ENCODE measurements at places on chromosomes 6 and 20.

GRCh38 chr6:157226761-157227160 is 96.6 kb downstream of the TMEM242 start:
- DNase-seq, result no peak

GRCh38 chr20:37945091-37945547 is 42.2 kb downstream of the VSTM2L start:
- DNase-seq, result no peak

- DNase-seq, result no peak
Measured at GRCh38 chr6:132685009-132685408, 26.0 kb upstream of the TAAR1 start.

DNA sequence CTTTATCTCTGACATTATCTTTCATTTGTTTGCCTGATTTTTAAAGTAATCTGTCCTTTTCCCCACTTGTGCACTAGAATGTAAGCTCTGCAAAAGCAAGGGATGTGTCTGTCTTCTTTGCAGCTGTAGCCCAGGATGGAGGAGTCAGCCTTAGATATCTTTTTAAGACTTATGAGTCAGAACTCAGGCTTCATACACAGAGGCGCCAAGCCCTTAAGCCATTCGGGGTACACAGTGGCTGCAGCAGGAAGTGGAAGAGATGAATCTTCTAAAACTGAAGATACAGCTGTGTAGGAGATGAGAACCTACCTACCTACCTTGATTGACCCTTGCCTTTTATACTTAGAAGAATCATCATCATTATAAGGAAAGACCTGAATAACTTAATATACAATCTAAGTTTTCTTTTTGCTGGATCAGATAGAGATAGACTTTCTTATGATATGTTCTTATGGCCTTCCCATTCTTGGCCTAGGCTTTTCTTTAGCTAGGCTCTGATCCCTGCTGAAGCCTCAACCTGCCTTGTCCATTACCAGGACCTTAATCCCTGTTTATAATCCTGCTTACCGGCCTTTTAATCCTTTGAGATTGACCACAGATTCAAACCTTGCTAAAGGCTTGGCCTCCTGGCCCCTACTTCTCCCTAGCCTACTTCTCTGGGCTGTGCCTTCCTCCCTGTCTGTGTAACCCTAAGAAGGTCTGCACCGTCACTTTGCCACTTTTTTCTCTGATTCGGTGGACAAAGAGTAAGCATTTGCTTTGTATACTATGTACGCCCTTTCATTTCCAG is 304.5 kb downstream of the PRL start:
- DNase-seq, result no peak

DNA sequence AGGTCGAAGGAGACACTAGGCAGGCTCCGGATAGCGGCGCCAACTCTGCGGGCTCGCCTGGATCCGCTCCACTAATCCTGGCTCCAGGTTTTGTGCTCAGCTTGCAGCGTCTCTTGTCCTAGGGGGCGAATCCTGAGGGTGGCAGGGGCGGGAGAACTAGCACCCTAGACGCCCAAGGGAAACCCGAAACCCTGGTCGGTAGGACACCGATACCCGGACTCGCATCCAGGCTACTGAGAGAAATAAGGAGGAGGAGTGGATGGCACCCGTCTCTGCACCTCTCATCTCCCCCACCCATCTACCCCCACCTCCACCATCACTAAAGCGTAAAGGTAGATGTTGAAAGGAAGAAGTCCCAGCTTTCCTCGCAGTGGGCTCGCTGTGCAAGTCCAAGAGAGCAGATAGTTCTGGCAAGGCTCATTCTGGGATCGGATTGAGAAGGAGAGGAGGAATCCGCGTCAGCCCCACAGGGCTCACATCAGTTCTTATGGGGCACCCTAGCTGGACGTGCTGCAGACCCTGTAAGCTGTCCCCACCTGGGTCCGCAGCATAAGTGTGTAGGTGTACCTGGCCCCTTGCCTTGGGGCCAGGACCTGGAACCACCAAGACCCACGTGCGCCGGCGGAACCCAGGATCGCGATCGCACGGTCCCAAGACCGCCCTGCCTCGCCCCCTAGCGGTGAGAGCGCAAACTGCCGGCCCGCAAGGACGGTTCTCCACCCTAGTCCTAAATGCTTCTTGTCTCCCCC is 6.9 kb downstream of the SLC32A1 start:
- DNase-seq, result peak; percentile 86

DNA sequence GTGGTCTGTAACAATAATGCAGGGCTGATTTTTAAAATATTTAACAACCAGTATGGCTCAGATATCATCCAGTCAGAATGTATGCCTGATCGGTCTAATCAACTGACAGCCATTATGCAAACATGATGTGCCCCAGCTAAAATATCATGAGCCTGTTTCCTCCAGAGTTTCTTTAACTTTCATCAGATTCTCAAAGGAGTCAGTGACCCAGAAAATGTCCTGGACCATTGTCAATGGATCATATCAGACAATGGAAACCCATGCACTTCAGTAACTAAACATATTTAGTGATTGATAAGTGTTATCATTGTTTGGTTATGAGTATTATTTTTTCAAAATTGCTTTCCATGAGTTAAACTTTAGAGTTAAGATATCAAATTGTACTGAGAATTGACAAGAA is 173.5 kb downstream of the LMBRD1 start:
- DNase-seq, result no peak

- no peak for DNase-seq
Measured at GRCh38 chr6:55892749-55893357, 17.5 kb upstream of the BMP5 start.

DNA sequence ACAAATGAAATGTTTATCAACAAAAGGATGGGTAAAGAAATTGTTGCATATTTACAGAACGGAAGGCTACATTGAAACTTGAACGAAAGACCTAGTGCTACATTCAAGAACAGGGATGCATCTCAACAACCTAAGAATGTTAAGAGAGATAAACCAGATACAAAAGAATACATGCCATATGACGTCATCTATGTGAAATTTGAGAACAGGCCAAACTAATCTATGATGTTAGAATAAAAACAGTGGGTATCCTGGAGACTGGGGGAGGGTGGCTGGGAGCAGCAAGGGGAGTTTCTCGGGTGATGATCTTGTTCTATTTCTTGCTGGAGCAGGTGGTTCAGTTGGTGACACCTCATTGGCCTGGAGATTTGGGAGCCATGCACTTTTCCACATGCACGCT is 81.5 kb downstream of the SULF2 start:
- DNase-seq, result no peak

DNA sequence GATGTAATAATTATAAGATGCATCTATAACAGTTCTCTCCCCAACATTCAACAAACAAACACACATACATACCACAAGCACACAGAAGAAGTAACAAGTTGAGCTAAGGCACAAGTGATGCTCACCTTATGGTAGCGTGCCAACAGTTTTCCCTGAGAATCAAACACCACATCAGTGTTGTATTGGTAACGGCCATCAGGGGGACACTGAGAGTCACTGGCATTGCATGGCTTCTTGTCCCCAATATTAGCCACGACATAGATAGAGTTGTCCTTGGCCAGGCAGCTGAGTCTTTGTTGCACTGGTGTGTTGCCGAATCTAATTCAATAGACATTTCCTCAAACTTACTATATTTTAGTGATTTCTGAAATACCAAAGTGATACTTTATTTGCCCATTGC is 14.8 kb upstream of the VNN1 start:
- peak; percentile 12 for DNase-seq

DNA sequence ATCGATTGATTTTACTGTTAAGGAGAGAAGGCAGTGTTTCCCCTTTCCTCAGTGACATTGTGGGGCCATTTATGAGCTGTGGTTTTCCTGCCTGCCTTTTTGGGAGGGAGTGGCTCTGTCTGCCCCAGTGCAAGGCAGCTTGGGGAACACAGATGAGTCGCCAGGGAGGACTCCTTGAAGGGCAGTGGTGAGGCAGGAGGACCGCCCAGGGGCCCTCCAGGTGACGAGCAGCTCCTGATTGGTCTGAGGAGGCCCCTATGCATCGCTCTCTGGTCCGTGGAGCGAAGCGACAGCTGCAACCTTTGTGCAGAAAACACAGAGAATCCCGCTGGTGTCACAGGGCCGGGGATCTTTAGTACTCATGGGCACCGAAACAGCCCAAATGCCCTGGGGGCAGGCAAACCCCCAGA is 100.3 kb downstream of the TMEM242 start:
- DNase-seq, result no peak

- no peak for DNase-seq
Measured at GRCh38 chr6:14734416-14735340, 511.2 kb upstream of the JARID2 start.

DNA sequence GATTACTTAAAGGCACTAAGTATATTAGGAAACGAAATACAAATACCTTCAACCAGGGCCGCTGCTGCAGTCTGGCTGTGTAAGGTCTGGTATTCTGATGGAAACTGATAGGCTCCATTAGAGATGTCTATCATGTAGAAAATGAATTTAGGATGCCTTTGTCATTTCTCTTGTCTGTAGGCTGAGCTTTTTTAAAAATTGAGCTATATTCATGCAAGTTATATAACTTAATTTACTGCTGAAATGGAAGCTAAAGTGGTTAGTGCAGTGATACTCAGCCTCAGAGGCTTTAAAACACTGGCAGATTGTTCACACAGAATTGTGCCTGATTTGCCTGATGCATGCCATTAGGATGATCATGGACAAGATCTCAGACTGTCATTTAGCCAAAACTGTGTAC is 286.2 kb upstream of the QKI start:
- no peak for DNase-seq

DNA sequence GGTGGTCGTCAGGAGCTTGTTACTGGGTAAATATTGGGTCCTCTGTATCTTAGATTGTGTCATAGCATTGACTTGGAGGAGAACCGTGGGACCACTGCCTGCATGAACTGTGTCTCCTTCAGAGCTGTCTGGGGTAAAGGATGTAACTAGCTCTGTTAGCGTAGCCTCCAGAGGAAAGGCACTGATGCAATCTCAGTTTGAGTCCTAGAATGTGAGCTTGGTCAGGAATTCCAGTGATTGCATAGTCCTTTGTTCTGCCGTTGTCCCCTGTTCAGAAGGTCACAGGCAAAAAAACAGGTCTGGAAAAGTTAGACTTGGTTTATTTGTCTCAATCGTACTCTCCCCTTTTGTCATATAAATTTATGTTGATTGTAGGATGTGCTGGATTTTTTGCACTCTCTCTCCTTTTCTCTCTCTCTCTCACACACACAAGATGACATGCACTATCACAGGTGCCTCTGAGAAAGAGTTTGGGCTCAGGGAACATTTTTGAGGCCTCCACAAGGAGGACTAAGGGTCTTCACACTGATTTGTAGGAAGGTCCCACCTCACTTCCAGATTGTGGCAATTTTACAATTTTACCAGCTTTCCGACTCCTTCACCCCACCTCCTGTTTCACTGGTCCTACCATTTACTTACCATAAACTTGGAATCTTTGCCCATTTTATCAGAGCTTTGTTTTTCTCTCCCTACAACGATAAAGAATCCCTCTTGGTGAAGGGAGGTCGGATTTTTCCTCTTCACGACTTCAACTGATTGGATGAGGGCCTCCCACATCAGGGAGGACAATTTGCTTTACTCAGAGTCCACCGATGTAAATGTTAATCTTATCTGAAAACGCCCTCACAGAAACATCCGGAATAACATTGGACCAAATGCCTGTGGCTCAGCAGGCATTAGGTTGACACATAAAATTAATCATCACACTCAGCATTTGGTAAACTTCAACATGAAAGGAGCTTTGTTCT is 7.0 kb upstream of the DACT2 start:
- DNase-seq, result no peak

GRCh38 chr20:54108326-54108642 is 37.9 kb upstream of the BCAS1 start:
- no peak for DNase-seq

DNA sequence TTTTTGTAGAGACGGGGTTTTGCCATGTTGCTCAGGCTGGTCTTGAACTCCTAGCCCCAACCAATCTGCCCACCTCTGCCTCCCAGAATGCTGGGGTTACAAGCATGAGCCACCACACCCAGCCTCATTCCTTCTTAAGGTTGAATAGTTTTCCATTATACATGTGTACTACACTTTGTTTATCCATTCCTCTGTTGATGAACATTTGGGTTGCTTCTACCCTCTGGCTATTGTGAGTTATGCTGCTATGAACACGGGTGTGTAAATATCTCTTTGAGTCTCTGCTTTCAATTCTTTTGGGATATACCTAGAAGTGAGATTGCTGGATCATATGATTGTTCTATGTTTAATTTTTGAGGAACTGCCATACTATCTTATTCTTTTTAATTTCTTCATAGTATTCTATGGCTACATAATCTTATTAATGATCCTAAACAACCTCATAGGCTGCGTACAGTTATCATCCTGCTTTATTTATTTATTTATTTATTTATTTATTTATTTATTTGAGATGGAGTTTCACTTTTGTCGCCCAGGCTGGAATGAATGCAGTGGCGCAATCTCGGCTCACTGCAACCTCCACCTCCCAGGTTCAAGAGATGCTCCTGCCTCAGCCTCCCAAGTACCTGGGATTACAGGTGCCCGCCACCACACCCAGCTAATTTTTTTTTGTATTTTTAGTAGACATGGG is 49.2 kb upstream of the TLDC2 start:
- DNase-seq, result no peak

GRCh38 chr6:114735025-114735735 is 392.4 kb upstream of the HS3ST5 start:
- DNase-seq, result no peak

GRCh38 chr6:69887714-69888345 is 21.5 kb downstream of the COL19A1 start:
- no peak for DNase-seq

- DNase-seq, result no peak
Measured at GRCh38 chr6:44039191-44039719, 88.0 kb downstream of the MRPL14 start.

- no peak for DNase-seq
Measured at GRCh38 chr6:36774331-36774730, 64.9 kb downstream of the CPNE5 start.

DNA sequence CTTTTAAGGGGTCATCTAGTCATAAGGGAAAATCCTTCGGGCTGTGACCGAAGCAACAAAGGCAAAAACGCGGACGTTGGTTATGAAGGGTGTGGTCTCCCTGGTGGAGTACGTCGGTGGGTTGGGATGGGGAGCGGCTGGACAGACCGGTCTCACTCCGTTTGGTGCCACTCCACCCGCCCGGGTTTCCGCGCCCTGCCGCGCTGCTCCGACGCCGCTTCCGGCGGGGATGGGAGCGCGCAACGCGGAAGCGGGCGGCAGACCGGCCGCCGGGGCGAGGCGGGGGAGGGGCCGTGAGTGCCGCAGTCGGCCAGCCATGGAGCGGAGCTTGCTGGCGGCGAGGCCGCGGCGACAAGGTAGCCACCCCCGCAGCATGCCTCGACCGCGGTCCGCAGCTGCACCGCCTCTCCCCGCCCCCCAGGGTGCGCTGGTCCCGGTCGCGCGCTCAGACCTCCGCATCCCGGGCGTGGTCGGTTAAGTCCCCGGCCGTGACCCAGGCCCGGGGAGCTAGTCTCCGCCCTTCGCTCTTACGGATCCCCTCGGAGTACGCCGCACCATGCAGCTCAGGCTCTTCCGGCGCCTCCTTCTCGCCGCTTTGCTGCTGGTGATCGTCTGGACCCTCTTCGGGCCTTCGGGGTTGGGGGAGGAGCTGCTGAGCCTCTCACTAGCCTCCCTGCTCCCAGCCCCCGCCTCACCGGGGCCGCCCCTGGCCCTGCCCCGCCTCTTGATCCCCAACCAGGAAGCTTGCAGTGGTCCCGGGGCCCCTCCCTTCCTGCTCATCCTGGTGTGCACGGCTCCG is at the start of gene B3GALT4:
Gene B3GALT4 (plus strand): TSS at position 260 of the 799 bp plus-strand sequence. CDS start 297 bp downstream, at position 557.
- peak; percentile 90 for DNase-seq

Data from iPS-NIHi11 (cell line).